Right atrium auricular region (tissue), 2 donors: ENCODE measurements at places on chromosomes 3 and 15.

DNA sequence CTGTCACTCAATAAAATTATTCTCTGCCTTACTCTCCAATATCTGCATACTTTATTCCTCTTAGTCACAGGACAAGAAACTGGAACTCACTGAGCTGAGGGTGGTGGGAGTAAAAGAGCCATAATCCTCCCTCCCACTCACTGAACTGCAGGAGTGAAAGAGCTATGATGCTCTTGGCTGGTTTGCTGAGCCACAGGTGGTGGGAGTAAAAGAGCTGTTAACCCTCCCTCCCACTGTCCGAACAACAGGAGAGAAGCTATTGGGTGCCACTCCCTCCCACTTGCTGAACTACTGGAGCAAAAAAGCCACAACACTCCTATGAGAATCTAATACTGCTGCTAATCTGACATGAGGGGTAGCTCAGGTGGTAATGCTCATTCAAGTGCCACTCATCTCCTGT, 391.0 kb downstream of the NSUN3 start:
- DNase-seq = no peak

DNA sequence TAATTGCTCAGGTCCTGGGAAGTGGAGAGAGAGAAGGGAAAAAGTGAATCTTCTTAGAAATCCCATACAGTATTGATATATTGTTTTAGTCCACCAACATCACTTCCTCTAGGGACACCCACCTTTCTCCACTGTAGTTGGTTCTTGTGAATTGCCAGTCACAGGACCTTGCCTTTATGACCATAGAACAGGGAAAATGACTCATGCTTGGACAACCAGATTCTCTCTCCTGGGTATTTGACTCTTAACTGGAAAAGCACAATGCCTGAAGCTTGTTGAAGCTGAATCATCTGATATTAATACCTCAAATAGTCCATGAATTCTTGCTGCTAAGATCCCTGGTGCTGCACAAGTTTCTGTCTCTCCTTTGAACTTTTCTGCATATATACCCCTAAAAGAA, 32.5 kb upstream of the DCLK3 start:
- DNase-seq = no peak

DNA sequence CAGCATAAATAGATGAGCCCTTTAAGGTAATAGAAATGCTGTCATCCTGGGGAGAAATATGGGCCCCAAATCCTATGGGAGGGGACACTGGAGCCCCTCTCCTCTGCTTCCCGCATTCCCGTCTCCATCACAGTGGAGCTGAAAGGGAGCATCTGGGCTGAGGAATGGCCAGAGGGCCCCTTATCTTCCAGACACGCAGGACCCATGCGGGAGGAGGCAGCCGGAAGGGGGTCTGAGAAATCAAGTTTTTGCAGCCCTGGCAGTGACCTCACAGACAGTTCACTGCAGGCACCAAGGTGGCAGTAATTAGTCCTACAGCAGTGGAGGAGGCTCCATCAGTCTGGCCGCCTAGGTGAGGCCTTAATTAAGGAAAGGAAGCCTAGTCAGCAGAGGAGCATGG, 80.2 kb downstream of the RAB11A start:
- DNase-seq = no peak

DNA sequence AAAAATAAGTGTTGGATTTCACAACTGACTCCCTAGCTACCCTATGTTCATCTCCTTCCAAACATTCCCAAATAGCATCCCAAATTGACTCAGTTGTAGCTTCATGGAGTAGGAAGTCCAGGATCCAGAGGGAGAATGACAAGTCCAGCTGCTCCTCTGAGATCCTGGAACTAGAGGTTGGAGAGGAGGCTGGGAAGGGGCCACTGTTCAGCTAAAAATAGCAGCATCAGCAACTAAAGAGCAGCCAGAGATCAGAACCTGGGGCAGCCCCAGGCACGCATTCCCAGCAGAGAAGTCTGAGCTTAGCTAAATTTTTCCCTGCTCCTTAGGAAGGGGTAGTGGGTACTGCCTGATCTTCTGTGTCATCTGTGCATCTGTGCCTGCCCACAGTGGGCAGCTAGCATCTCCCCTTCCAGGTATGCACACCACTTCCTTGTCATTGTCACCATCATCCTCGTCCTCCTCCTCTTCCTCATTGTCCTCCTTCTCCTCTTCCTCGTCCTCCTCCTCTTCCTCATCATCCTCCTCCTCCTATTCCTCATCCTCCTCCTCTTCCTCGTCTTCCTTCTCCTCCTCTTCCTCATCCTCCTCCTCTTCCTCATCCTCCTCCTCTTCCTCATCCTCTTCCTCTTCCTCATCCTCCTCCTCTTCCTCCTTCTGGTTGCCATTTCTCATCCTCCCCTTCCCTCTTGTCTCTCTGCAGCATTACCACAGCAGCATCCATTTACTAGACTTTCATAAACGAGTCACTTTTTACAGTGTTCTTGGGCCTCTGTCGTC, 152.3 kb upstream of the ROPN1 start:
- no peak for DNase-seq

DNA sequence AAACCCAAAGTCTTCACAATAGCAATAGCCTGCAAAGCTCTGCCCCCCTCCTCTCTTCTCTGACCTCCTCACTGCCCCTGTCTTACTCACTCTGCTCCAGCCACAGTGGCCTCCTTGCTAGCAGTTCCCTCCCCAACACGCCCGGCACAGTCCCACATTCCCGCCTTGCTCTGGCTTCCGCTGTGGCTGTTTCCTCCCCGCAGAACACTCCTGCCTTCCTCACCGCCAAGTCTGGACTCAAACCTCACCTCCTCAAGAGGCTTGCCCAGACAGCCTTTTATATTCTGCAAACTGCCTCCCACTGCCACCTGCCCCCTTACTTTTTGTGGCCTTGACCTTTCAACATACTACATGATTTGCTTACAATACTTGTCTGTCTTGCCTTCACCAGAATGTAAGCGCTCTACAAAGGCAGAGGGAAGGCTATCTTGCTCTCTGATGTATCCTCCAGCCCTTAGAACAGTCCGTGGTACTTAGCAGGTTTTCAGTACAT, 406 bp upstream of the MPI start:
- DNase-seq = peak; percentile 67
